ENCODE measurements at places on chromosomes 11 and 22.
A peak's percentile ranks its signal among the peaks of the same experiment; 100 is the strongest.

- DNase-seq: no peak
These were observed 4.4 kb downstream of the TRIOBP start for GRCh38 chr22:37701141-37701786.

- no peak for DNase-seq
These were observed 25.8 kb upstream of the WNT11 start for GRCh38 chr11:76232026-76232665.

- DNase-seq: no peak
These were observed 77.1 kb upstream of the GNAZ start for GRCh38 chr22:22993184-22993583.

GRCh38 chr11:20088397-20089225, 71.7 kb downstream of the DBX1 start:
- DNase-seq: no peak

DNA sequence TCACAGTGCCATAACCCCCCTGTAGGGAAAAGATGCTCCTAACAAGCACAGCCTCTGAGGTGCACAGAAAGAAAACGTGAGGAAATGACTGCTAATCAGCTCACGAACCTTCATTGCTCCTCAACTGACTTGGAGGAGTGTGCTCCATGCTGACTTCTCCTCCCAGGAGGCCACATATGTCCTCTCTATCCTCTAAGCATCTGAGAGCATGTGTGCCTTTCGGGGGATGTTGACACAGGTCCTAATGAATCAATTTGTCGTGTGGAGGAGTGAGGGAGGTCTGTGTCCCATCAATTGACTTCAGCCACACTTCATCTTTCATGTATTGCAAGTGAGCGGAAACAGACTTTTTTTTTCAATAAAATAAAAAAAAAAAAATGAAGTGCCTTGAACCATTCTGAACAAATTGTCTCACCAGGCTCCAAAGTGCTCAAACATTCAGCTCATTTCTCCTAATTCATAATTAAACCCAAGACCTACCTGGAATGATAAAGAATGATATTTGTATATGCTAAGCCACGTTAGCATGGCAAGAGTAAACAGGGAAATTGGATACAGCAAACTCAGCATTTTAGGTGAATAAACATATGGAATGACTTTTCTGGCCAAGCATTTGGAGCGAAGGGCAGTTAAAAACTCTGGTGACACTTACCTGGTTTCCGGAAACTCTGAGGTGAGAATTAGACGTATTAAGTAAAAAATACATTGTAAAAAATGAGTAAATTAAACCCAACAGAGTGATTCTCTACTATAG, 317.6 kb upstream of the FAT3 start:
- DNase-seq: no peak

GRCh38 chr22:18087350-18087855, 9.6 kb downstream of the PEX26 start:
- DNase-seq: no peak

DNA sequence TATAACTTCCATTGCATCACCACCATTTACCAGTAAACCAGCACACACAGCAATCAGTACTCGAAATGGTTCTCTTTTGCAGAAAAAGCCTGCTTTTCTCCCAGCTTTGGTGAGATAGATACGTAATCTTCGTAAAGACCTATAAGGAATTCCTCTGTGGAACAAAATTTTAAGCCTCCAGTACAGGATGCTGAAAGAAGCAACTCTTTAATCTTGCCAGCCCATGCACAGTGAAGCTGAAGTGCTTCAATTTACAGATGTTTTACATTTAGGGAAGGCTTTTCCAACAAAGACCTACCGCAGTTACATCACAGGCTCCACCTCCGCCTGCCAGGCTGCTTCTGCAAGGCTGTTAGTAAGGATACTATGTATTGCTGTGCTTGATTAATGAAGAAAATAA, 1.9 kb downstream of the ELMOD1 start:
- no peak for DNase-seq

DNA sequence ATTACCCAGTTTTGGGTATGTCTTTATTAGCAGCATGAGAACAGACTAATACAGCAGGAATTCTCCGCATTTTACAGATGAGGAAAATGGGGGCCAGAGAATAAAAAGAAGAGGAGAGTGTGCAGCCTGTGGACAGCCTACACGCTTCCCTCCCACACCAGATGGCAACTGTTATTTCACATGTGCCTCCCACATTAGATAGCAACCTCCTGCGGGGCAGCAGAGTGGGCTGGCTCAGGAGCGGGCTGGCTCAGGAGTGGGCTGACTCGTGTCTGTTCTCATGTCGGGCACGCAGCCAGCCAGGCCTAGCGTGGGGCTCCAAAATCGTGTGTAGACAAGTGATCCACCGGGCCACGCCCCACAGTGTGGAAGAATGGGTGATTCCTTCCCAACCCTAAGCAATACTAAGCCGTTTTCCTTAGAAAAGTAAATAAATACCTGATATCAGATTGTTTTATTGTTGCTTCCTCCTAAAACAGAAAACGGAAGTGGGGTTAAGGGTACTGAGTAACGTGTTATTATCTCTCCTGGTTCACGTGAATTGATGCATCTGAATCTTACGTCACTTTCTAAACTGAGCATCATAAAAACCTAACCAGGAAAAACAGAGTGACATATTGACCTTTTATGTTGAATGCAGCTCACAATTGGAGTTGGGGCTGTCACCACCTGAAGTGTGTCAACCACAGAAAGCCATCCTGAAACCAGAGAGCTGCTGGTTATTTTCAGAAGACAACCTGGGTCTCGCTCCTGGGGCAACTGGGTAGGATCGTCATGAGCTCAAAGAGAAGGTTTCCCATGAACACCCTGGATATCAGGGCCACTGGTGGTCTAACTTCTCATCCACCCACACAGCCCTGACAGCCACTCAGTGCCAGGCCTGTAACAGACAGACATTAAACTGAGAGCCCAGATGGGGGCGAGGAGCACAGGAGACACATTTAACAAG, 3.3 kb downstream of the TTLL1 start:
- no peak for DNase-seq

DNA sequence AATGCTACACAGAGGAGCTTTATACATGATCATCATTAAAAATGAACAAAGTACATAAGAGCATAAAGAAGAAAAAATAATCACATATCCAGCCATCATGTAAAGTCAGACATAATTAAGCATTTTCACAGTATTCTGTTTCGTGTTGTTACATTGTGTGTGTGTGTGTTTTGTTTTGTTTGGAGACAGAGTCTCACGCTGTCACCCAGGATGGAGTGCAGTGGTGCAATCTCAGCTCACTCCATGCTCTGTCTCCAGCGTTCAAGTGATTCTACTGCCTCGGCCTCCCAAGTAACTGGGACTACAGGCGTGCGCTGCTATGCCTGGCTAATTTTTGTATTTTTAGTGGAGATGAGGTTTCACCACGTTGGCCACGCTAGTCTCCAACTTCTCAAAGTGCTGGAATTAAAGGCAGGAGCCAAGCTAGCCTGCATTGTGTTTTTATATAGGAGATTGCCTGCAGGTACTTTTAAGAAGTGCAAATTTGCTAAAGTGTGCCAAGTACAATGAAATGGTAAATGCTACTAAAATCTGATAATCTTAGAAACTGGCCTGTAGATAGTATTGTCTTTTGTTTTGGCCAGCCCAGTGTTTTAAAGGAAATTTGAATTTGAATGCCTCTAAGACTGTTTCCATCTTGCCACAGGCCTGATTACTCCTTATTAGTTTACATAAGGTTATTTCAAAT, 7.8 kb downstream of the CTSC start:
- no peak for DNase-seq

GRCh38 chr11:45621588-45621987, 43.8 kb downstream of the CHST1 start:
- no peak for DNase-seq

- no peak for DNase-seq
These were observed 377.6 kb downstream of the CADM1 start for GRCh38 chr11:115126515-115127208.

DNA sequence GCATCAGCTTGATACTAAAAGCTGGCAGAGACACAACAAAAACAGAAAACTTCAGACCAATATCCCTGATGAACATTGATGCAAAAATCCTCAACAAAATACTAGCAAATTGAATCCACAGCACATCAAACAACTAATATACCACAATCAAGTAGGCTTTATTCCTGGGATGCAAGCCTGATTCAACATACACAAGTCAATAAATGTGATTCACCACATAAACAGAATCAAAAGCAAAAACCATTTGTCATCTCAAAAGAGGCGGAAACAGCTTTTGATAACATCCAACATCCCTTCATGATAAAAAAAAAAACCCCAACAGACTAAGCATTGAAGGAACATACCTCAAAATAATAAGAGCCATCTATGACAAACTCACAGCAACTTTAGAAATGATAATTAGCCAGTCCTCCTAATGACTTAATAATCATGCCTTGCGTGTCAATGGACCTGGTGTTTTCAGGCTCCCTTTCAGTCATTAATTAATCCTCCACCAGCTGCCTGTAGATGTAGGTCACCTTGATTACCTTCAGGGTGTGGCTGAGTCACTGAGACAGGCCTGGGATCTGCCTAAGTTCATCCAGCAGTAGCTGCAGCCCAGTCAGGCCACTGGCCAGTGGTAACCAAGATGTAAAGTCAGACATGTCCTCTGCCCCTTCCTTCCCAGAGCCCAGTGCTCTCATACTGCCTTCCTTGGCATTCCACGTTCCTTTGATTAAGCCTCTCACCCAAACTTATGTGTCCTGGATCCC, 109.8 kb downstream of the EHF start:
- DNase-seq: no peak

GRCh38 chr11:94048032-94048709, 27.0 kb downstream of the HEPHL1 start:
- no peak for DNase-seq

GRCh38 chr22:36568846-36569245, 39.9 kb upstream of the EIF3D start:
- DNase-seq: no peak

DNA sequence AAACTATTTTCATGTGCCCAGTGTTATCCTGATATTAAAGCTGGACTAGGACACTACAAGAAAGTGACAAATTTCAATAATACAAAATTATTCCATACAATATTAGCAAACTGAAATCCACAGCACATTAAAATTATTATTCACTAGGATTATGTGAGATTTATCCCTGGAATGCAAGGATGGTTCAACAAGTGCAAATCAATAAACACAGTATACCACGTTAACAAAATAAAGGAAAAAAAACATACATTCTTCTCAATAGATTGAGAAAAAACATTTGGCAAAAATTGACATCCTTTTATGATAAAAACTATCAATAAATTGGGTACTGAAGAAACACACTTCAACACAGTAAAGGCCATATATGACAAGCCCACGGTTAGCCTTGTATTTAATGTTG, 1758.2 kb upstream of the RAG2 start:
- no peak for DNase-seq

GRCh38 chr11:76443268-76443980, 1.4 kb upstream of the EMSY start:
- DNase-seq: no peak

DNA sequence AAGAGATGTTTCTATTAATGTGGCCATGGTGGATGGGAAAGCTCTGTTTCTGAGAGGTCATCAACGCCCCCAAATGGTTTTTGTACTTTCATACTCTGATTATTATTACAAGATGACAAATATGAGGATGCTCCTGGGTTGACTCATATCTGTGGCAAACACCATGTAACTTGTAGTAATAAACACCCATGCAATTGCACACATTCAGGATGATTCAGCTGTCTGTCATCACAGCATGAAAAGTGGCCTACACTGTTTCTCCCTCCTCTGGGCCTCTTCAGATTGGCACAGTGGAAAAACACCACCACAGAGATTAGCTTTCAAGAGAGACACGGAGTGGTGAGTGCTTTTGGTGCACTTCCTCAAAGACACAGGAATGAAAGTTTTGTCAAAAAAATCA, 85.4 kb downstream of the MTNR1B start:
- DNase-seq: peak; percentile 4

- no peak for DNase-seq
These were observed 719 bp downstream of the TALDO1 start for GRCh38 chr11:748007-748359.

- no peak for DNase-seq
These were observed 72.2 kb downstream of the CSNK2A3 start for GRCh38 chr11:11280826-11281225.

DNA sequence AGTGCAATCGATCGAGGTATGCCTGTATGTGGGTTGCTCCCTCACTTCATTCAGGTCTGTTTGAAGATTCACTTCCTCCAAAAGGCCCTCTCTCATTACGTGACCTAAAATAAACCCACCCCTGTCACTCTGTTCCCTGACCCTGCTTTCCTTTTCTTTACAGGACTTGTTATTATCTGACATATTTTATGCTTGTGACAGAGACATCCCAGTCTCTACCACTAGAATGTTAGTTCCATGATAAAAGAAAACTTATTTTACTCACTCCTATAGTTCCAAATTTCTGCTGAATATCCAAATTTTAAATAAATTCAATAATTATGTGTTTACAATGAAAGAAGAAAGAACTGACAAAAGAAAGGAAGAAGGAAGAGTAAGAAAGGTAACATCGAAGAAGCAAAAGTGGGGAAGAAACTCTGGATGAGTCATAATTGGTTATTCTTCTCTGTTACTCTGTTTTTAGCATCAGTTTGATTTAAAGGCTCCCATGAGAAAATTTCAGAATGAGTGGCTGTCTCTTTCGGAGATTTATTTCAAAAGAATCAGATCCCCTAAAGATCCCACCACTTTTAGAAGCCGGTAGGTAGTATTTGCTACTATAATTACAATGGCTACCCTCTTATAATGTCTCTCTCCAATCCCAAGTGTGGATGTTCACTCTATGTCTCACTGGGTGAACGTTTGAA, 33.5 kb downstream of the ENTHD1 start:
- DNase-seq: no peak

DNA sequence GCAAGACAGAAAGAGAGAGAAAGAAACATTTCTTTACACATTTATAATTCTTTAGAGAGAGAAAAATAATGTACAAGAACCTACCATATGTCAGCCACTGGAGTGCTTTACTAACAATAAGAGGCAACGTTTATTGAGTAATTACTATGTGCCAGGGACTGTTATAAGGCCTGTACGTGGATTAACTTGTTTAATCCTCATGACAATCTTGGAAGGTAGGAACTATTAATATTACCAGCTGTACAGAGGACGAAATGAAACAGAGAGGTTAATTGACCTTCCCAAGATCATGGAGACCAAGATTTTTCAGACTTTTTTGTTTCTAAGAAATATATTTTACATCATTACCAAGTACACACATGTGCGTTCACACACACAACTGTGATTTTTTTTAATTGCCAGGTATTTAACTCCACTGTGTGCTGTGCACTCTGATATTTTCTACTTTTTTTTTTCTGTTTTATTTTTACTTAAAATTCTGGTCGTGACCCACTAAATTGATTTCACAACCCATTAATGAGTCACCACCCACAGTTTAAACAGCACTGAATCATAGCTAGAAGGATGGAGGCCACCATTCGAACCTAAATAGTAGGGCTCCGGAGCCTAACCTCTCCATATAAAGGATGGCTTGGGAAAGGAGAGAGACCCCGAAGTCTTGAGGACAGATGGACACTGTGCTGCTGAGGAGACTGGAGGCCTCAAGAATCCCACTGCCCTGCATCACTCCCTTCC, 21.4 kb downstream of the CREB3L1 start:
- no peak for DNase-seq

GRCh38 chr11:42085736-42086135, 626.3 kb upstream of the LRRC4C start:
- no peak for DNase-seq

GRCh38 chr11:12089473-12089872, 20.9 kb upstream of the MICAL2 start:
- DNase-seq: no peak

Measured in stimulated activated CD4-positive, alpha-beta T cell treated with anti-CD3 and anti-CD28 coated beads, Interleukin-2, amount 100 ng/mL, for 48 hours (primary cell).